ENCODE measurements at places on chromosomes 11 and 22.

GRCh38 chr11:116225236-116225635, 547.6 kb downstream of the BUD13 start:
- DNase-seq = no peak

DNA sequence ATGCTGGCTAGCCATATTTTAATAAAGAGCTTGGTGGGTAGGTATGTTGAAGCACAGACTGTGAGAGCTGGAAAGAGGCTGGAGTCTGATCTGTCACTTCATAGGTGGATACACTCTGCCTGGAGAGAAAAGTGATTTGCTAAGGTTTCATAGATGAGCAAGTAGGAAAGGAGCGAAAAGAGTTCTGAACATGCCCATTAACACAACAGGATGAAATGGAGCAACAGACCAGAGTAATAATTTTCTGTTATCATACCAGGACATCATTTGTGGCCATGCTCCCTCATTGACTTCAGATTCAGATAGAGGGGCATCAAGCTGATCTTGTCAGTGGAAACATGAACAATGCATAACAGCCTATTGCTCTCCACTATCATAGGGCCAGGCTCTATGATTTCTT, 452.9 kb downstream of the JRKL start:
- DNase-seq = no peak

DNA sequence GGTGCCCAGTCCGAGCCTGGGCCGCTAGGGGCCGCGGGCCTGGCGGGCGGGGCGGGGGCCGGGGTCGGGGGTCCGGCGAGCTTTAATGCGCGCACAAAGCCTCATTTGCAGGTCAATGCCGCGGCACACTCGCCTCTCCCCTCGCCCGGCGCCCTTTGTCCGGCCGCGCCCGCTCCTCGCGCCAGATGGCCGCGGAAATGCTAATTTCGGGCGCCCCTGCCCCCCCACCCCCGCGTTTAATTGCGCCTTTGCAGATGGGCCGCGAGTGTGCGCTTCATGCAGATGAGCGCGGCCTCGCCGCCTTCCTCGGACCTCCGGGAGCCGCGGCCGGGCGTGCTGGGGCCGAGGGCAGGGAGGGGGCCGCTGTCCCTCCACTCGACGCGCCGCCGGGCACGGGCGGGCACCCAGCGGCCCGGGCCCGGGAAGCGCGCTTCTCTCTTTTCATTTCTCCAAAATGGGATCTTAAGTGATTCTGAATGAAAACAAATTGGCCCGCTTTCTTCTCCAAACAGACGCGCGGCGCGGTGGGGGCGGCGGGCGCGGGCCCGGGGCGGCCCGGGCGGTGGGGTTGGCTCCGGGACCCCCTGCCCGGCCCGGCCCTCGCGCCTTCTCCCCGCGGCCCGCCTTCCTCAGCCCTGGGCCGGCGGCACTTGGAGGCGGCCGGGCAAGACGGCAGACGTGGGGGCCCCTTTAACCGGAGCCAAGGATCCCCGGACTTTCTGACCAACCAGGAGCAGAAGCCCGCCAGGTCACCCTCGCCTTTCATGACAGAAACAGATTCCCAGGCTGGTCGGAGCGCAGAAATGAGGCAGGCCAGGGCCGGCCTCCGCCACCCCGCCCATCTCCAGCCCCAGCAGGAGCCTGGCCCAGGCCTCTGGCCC, 22.9 kb downstream of the CDKN1C start:
- DNase-seq = no peak

GRCh38 chr11:34174412-34175041, 69.1 kb downstream of the NAT10 start:
- DNase-seq = peak; percentile 72

DNA sequence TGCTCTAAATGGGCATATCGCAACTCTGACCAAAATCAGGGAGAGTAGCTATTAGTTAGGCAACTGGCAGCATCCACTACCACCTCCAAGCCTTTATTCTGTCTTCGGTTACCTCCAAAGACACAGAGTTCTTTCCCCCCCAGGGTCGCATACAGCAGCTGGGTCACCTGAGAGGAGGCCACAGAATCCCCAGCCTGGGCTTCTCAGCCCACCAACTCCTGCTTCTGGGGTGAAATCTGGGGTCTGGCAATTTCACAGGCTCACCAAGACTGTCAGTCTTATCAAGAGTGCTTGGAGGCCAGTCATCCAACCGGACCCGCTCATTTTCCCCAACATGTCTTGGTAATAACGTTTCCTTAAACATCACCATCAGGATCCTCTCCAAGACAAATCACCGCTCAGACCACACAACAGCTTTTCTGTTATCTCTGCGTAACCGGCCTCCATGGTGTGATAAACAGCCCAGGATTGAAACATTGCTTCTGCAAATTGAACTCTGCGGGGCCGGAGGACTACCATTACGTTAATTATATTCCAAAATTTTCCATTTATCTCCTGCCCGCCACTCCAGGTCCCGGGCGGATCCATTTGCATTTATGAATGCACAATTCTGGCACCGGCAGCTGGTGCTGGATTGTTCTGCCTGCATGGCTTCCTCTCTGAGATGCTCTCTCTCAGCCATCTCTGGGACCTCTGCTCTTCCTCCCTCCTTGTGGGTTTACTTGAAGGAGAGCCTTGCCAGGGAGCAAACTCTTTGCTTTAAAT, 35.6 kb downstream of the RTL6 start:
- no peak for DNase-seq

- DNase-seq = no peak
Measured at GRCh38 chr11:107478922-107479321, 21.3 kb upstream of the CWF19L2 start.

DNA sequence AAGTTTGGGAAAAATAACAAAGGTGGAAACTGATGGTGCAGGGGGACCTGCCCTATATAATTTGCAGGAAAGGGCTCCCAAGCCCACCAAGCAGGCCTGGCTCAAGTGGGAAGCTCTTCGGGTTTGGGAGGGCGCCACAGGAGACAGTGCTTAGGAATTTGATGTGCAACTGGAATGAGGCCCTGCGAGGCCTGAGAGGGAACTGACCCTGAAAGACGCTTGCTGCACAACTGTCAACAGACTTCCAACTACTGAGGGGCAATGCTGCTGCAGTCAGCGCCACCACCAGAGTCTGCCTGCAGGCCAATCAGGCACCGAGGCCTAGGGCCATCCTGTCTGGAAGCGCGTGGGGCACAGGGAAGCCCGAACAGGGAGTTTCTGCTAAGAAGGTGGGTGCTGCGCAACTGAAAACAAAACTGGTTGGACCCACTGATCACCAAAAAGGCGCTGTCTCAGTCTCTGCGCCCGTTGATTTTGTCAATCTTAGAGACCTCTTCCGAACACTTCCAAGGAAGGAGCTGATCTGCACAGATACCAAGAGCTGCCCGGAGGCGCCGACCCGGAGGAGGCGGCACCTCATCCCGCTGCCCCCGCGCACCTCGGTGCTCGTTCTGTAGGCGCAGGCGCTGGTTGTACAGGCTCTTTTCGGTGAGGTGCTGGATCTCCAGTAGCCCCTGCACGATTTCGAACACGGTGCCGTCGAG, 667 bp downstream of the DGCR6L start:
- DNase-seq = peak; percentile 44
